DND-41 (cell line): ENCODE measurements at places on chromosomes 13 and 19.
A peak's percentile ranks its signal among the peaks of the same experiment; 100 is the strongest.

GRCh38 chr13:77565635-77566034 lies 30.1 kb downstream of the SCEL start:
- no peaks in the 10 kb centered on the region for H3K27me3 ChIP-seq
- H3K36me3 ChIP-seq, result no peaks in the 10 kb centered on the region
- no peak for DNase-seq
- no peak overlapping the region for H3K27ac ChIP-seq
- H3K4me1 ChIP-seq, result no peaks in the 10 kb centered on the region

- no peak overlapping the region for H3K27ac ChIP-seq
- no peak for DNase-seq
- H3K27me3 ChIP-seq, result no peaks in the 10 kb centered on the region
- H3K4me1 ChIP-seq, result peaks cover 14% of the 10 kb centered on the region
Observed at GRCh38 chr19:36009220-36009619, 607 bp upstream of the SYNE4 start.

DNA sequence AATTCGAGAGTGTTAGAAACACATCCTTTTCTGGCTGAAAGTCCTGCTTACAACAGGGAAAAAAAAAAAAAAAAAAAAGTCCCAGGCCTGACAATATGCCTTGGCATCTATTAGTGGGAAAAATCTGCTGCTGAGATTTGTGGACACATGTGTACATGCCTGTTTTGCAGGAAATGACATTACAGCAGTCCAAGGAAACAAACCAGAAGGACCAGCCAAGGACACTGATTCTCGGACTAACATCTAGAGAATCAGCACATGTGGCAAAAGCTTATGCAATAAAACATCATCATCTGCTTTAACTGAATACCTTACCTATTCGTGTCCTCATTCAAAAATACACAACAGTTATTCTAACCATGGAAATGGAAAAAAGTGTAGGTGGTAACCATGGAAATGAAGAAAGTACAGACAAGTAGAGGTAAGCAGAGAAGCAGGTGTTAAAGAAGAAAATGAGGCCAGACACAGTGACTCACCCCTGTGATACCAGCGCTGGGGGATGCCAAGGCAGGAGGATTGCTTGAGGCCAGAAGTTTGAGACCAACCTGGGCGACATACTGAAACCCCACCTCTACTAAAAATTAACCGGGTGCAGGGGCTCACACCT lies 9.4 kb upstream of the DPY19L3 start:
- no peaks in the 10 kb centered on the region for H3K36me3 ChIP-seq
- H3K27ac ChIP-seq, result no peak overlapping the region
- H3K27me3 ChIP-seq, result no peaks in the 10 kb centered on the region
- DNase-seq, result no peak
- no peak overlapping the region for H3K4me3 ChIP-seq

DNA sequence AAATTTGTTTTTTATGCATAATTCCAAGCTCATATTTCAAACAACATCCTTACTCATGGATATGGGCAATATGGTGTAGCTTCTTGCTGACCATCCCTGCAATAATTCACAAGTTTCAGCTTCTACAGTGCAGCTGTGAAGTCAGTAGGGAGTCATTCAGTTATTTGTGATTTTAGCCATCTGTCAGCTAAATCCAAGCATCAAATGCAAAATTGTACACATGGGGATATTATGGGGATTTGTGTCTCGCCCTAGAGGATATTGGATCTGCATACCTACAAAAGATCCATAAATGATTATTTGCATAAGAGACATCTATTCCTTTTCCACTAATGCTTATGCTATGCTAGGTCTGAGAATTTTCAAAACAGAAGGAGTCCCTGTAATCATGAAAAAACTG lies 217.9 kb upstream of the SLITRK5 start:
- no peaks in the 10 kb centered on the region for H3K36me3 ChIP-seq
- no peak overlapping the region for H3K27ac ChIP-seq
- no peaks in the 10 kb centered on the region for H3K27me3 ChIP-seq
- H3K4me3 ChIP-seq, result no peak overlapping the region
- no peaks in the 10 kb centered on the region for H3K4me1 ChIP-seq

DNA sequence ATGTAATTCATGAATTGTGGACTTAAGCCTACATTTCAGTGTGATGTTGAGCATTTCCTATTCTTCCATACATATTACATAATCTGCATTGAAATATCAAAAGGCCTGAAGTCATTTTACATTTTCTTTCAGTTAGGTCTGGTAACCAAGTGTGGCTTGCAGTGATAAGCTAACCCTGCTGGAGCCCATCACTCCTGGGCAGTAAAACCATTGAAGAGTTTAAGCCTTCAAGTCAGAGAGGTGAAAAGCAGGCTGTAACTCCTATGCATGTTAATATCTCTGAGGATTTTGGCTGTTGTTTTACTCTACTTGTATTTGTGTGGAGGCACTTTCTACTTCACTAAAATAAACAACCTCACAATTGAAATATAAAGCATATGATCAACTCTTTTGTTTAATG lies 248.8 kb downstream of the SLITRK5 start:
- no peak overlapping the region for H3K4me3 ChIP-seq
- no peak overlapping the region for H3K27ac ChIP-seq
- no peak for DNase-seq
- H3K27me3 ChIP-seq, result no peaks in the 10 kb centered on the region

GRCh38 chr13:92900446-92900845 lies 326.2 kb upstream of the GPC6 start:
- no peaks in the 10 kb centered on the region for H3K4me1 ChIP-seq
- H3K27ac ChIP-seq, result no peak overlapping the region
- H3K27me3 ChIP-seq, result no peaks in the 10 kb centered on the region
- no peaks in the 10 kb centered on the region for H3K36me3 ChIP-seq

DNA sequence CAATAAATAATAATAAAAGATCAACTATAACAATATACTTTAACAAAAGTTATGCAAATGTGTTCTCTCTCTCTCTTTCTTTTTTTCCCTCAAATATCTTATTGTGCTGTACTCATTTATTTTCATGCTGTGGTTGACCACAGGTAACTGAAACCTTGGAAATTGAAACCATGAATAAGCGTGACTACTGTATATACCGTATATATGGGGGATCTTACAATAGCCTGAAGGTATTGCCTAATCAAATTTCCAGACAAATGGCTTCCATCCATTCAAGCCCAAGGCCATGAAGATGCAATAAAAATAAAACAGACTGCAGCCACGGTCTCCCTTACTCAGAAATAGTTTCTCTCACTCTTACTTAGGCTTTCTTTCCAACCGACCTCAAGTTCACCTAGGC lies 98.3 kb downstream of the SLITRK6 start:
- no peaks in the 10 kb centered on the region for H3K27me3 ChIP-seq
- no peaks in the 10 kb centered on the region for H3K4me1 ChIP-seq
- no peak for DNase-seq
- H3K36me3 ChIP-seq, result no peaks in the 10 kb centered on the region

GRCh38 chr19:33461256-33462111 lies 60.1 kb downstream of the PEPD start:
- H3K36me3 ChIP-seq, result no peaks in the 10 kb centered on the region
- H3K27ac ChIP-seq, result no peak overlapping the region
- no peaks in the 10 kb centered on the region for H3K4me1 ChIP-seq
- DNase-seq, result no peak
- no peak overlapping the region for H3K4me3 ChIP-seq
- no peaks in the 10 kb centered on the region for H3K27me3 ChIP-seq

- no peaks in the 10 kb centered on the region for H3K27me3 ChIP-seq
- no peaks in the 10 kb centered on the region for H3K36me3 ChIP-seq
- H3K4me1 ChIP-seq, result no peaks in the 10 kb centered on the region
- no peak overlapping the region for H3K4me3 ChIP-seq
Observed at GRCh38 chr13:99103536-99103935, 97.1 kb upstream of the UBAC2 start.

- peak overlapping the region; percentile 87 for H3K27ac ChIP-seq
- H3K36me3 ChIP-seq, result peaks cover 31% of the 10 kb centered on the region
- peak overlapping the region; percentile 76 for H3K4me3 ChIP-seq
- peaks cover 55% of the 10 kb centered on the region for H3K4me1 ChIP-seq
Observed at GRCh38 chr19:34173193-34173956, 1.1 kb downstream of the LSM14A start.

- H3K27ac ChIP-seq, result no peak overlapping the region
- H3K36me3 ChIP-seq, result no peaks in the 10 kb centered on the region
- no peak for DNase-seq
- no peak overlapping the region for H3K4me3 ChIP-seq
- peaks cover 7% of the 10 kb centered on the region; the same call in 1 of the 2 replicates for H3K4me1 ChIP-seq
- H3K27me3 ChIP-seq, result peaks cover 4% of the 10 kb centered on the region
Observed at GRCh38 chr13:27371932-27372331, 52.5 kb upstream of the GTF3A start.

- DNase-seq, result no peak
- no peak overlapping the region for H3K27ac ChIP-seq
- H3K4me1 ChIP-seq, result no peaks in the 10 kb centered on the region
Observed at GRCh38 chr13:59679254-59679653, 484.5 kb downstream of the DIAPH3 start.
